IMR-90 (cell line): ENCODE measurements at places on chromosomes 12 and 14.

GRCh38 chr14:59422069-59422881, 42.9 kb downstream of the GPR135 start:
- no peaks in the 10 kb centered on the region for H3K27me3 ChIP-seq
- no peak overlapping the region for H3K4me3 ChIP-seq
- H3K4me1 ChIP-seq = no peaks in the 10 kb centered on the region
- DNase-seq = no peak
- peaks cover 1% of the 10 kb centered on the region; the same call in 1 of the 2 replicates for H3K36me3 ChIP-seq

- H3K27ac ChIP-seq = no peak overlapping the region
- no peaks in the 10 kb centered on the region for H3K4me1 ChIP-seq
- no peak overlapping the region for H3K4me3 ChIP-seq
These were observed 379.2 kb upstream of the OR4E1 start for GRCh38 chr14:22052795-22053194.

DNA sequence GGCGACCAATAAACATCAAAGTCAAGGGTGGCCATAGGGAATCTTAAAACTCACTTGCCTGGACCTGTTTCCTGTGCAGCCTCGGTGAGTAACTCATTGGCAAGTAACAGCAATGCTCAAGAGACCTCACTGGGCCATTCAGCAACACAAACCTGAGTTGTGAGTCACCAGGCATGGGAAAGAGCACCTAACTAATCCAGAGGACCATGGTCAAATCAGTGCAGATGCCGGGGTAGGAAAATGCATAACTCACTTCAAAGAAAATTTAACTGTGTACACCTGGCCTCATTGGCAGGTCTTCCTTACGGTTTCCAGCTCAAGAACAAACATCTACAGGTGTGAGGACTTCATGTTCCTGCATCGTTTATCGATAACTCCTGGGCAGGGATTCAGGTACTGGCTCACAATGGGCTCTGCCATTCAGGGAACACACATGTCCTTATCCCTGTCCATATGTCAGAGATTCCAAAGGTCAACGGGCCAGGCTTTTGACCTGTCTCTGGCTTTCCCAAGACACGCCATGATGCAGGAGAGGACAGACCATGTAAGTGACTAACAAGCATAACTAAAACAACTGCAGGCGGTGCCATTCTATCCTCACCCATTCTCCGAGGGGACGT, 211.8 kb downstream of the ANO2 start:
- H3K27me3 ChIP-seq = peaks cover 19% of the 10 kb centered on the region
- no peaks in the 10 kb centered on the region for H3K4me1 ChIP-seq
- no peak overlapping the region for H3K4me3 ChIP-seq

DNA sequence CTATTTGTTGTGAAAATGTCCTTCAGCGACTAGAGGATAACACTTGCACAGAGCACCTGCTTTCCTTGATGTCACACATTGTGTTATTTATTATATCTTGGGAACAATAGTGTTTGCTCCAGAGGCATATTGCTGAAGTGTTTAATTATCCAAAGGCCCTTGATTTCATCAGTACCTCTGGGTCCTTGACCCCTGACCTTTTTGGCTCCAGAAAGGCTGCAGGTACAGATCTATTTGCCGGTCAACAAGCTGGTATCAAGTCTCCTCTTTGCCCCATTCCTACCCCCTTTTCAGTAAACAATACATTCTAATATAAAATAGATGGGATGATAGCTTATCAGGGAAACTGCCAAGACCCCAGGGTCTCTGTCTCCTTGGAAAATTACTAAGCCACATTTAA, 206.8 kb downstream of the DACT1 start:
- H3K27me3 ChIP-seq = no peaks in the 10 kb centered on the region
- DNase-seq = no peak
- no peaks in the 10 kb centered on the region for H3K4me1 ChIP-seq
- no peaks in the 10 kb centered on the region for H3K36me3 ChIP-seq

DNA sequence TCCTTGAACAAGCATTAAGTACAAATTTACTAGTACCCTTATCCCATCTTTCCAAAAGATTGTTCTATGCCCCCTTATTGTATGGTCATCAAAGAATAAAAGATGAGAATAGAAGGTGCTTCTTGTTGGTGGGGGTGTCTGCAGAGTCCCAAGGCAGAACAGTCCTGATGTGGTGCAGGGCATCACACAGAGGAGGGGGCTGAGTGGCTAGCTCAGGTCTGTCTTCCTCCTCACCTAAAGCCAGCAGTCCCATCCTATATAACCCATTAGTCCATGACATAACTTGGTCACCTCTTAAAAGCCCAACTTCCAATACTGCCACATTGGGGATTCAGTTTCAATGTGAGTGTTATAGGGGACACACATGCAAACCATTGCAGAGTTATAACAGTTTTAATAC, 9.9 kb downstream of the LRRC10 start:
- no peak overlapping the region for H3K27ac ChIP-seq
- H3K4me3 ChIP-seq = no peak overlapping the region
- no peaks in the 10 kb centered on the region for H3K4me1 ChIP-seq
- peaks cover 39% of the 10 kb centered on the region for H3K36me3 ChIP-seq
- H3K27me3 ChIP-seq = no peaks in the 10 kb centered on the region
- DNase-seq = no peak

DNA sequence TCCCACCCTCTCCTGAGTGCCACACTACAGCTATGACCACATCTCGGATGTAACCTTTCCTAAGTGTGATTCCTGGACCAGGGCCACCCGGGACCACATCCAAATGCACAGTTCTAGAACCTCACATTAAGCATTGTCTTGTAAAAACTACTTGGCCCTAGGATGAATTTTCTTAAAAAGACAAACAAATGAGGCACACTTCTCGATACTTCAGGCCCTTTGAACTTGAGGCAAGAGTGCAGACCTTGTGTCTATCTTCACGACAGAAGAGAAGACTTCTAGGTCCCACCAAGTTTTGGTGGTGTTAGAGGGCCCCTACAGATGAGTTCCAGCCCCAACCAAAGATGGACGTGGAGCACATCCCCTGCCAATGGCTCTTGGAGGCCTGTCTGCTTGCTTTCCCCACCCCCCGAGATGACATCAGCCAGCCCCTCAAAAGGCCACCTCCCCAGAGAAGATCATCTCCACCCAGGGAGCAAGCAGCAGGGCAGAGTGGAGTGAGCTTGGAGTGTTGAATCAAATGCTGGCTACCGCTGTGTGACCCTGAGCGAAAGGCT, 9.3 kb downstream of the ISCU start:
- H3K27me3 ChIP-seq = no peaks in the 10 kb centered on the region
- no peak overlapping the region for H3K27ac ChIP-seq
- H3K4me3 ChIP-seq = no peak overlapping the region
- peaks cover 24% of the 10 kb centered on the region for H3K36me3 ChIP-seq
- no peak for DNase-seq
- no peaks in the 10 kb centered on the region for H3K4me1 ChIP-seq

DNA sequence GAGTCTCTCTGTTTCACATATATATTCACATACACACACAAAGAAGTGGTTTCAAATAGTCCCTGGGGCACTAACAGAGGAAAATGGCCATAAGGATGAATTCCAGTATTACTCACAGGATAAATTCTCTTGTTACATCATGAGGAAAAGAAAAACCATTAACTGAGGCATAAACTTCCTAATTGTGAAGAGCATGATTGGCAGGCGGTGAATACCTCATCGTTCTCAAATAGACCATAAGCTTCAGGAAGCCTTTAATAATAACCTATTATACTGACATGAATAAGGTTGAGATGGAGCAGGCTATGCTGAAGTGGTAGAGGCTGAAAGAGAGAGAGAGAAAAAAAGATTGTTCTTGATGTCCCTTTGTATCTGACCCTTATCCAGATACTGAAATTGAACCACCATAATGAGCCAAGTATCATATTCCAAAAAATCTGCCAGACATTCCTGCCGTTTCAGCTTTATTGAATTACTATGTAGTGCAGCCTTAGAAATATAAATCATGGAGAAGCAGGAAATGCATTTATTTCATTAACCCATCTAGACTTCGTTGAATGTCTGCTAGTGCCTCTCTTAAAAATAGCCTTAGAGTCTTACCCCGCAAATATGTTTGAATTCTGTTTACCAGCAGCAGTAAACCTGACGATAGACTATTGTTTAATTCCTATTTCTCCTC, 86.8 kb downstream of the NUAK1 start:
- H3K27ac ChIP-seq = no peak overlapping the region
- no peaks in the 10 kb centered on the region for H3K27me3 ChIP-seq
- no peak overlapping the region for H3K4me3 ChIP-seq
- H3K4me1 ChIP-seq = no peaks in the 10 kb centered on the region
- peak; percentile 34 for DNase-seq

- no peak overlapping the region for H3K4me3 ChIP-seq
- H3K27ac ChIP-seq = no peak overlapping the region
- H3K27me3 ChIP-seq = no peaks in the 10 kb centered on the region
- DNase-seq = no peak
These were observed 109.5 kb downstream of the FOXG1 start for GRCh38 chr14:28875934-28876571.

DNA sequence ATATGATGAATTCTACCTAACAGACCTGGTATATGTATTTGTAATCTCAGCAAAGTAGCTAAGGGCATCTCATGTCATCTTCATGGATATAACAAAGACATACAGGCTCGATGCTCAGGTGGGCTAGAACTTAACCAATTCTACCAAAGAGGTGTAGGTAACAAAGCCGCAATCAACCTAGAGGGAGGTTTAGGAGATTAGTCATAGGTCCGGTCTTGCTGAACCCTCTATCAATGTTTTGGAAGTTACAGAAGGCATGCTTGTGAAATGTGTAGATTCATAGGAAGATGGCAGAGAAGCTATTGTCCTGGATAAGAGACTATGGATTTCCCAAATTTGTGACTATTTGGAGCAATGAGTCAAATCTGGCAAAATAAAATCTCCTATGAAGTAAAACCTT, 42.6 kb upstream of the SYCP3 start:
- H3K4me3 ChIP-seq = no peak overlapping the region
- H3K36me3 ChIP-seq = peaks cover 3% of the 10 kb centered on the region; the same call in 1 of the 2 replicates
- no peaks in the 10 kb centered on the region for H3K27me3 ChIP-seq
- DNase-seq = peak; percentile 4
- no peak overlapping the region for H3K27ac ChIP-seq

DNA sequence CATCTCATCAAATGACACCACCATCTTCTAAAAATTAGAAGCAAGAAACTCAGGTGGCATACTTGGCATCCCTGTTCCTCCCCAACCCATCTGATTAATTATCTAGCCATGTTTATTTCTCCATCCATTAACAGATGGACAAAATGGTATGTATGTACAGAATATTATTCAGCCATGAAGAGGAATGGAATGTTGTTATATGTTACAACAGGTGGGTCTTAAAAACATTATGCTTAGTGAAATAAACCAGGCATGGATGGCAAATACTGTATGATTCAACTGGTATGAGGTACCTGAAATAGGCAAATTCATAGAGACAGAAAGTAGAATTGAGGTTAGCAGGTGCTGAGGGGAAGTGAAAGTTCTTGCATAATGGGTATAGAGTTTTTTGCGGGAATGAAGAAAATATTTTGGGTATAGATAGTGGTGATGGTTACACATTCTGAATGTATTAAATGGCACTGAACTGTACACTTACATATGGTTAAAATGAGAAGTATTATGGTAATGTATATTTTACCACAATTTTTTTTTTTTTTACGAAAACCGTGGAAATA, 17.5 kb downstream of the YY1 start:
- no peaks in the 10 kb centered on the region; the same call in 1 of the 2 replicates for H3K4me1 ChIP-seq
- H3K27me3 ChIP-seq = no peaks in the 10 kb centered on the region
- no peak for DNase-seq

DNA sequence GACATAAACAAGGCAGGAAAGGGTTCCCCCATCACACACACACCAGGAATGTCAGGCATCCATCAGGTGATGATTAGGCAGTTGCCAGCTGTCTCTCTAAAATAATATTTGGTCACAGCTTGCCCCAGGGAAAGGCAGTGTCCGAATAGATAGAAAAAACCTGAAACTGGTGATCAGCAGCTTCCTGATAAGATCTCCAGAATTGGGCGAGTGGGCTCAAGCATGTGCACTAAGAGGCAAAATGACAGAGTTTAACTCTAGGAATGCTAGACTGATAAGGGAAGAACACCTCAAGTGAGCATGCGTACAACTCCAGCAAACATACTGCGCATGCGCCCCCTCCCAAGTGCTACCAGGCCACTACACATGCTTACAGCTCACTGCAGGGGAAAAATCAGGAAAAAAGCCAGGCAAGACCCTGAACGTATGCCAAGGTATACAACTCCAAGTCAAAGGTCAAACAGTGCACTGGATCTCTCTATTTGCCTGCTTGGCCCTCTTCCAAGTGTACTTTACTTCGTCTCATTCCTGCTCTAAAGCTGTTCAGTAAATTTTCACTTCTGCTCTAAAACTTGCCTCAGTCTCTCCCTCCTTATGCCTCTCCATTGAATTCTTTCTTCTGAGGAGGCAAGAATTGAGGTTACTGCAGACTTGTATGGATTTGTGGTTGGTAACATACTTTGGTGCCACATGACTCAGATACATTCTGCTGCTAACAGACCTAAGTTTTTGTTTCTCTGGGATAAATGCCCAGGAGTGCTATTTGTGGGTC, 73.5 kb upstream of the VASH1 start:
- no peaks in the 10 kb centered on the region for H3K36me3 ChIP-seq
- no peak overlapping the region for H3K27ac ChIP-seq
- H3K4me3 ChIP-seq = no peak overlapping the region
- no peaks in the 10 kb centered on the region for H3K4me1 ChIP-seq

GRCh38 chr14:92704821-92705220, 43.6 kb downstream of the LGMN start:
- no peak overlapping the region for H3K27ac ChIP-seq
- H3K4me3 ChIP-seq = no peak overlapping the region
- no peaks in the 10 kb centered on the region; the same call in 1 of the 2 replicates for H3K27me3 ChIP-seq

DNA sequence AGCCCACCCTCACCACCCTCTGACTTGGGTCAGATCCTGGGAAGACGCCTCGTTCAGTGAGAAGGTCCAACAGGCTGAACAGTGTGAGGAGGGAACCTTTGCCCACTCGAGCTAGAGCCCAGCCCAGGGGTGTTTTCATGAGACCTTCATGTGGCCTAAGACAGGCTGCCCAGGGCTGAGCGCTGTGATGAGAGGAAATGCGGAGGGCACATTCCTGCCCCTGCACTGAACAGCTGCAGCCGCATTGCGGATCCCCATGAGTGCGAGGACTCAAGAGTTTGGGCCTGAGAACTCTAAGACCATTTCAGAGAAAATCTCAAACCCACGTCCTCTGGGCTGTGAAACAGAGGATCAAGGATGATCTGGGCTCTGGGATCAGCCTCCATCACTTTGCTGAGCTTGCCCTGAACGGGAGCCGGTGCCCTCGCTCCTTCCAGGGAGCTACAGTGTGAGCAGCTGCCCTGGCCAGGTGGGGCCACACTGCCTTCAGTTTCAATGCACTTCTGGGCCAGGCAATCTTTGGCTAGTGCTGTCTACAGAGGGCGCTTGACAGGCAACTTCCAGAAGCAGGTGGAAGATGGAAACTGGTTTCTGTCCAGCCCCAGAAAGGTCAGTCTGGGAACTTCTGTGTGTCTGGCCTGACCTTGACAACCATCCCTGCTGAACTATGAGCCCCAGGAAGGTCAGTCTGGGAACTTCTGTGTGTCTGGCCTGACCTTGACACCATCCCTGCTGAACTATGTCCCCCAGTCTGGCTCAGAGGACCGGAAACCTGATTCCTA, 43.5 kb upstream of the P2RX7 start:
- peaks cover 14% of the 10 kb centered on the region for H3K27me3 ChIP-seq
- no peaks in the 10 kb centered on the region for H3K4me1 ChIP-seq
- no peak overlapping the region for H3K27ac ChIP-seq
- H3K4me3 ChIP-seq = no peak overlapping the region
